ENCODE measurements at places on chromosomes 13 and 19.
A peak's percentile ranks its signal among the peaks of the same experiment; 100 is the strongest.

DNA sequence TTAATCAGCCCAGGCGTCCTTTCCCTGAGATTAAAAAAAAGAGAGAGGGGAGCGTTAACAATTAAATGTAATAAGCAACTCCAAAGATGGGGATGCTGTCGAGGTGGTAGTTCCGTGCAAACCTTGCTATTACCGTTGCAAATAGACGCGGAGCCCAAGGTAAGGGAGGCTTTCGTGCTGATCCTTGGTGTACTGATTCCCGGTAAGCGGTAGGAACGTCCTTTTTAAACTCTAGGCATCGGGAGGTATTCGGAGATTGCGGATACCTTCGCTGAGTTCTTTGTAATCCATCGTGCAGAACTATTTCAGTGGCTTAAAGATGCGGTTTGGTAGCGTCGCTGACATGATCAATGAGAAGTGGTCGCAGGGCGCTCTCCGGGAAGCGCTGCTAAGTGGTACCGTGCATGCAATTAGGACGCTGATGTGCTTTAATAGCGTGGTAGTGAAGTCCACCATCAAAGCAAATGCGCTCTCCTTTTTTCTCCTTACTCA, 3.1 kb downstream of the SLITRK5 start:
- DNase-seq: no peak

- DNase-seq: no peak
Observed at GRCh38 chr19:53904909-53905308, 4.2 kb upstream of the CACNG7 start.

DNA sequence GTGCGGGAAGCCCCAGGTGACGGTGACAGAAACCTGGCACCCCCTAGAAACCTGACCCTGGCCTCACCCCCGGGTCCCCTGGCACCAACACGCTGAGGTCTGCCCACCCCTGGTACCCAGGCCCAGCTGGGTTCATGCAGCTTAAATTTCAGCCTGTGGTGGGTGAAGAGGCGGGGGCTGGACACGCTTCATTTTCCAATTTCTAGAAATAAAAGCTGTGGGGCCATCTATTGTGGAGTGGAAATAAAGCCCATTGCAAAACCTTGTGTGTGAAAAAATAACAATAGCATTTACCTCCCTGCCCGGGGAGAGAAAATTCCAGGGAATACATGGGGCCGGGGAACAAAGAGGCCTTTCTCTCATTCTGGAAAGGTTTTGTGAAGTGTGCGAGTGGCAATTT, 7.5 kb upstream of the FUT5 start:
- no peak for DNase-seq

DNA sequence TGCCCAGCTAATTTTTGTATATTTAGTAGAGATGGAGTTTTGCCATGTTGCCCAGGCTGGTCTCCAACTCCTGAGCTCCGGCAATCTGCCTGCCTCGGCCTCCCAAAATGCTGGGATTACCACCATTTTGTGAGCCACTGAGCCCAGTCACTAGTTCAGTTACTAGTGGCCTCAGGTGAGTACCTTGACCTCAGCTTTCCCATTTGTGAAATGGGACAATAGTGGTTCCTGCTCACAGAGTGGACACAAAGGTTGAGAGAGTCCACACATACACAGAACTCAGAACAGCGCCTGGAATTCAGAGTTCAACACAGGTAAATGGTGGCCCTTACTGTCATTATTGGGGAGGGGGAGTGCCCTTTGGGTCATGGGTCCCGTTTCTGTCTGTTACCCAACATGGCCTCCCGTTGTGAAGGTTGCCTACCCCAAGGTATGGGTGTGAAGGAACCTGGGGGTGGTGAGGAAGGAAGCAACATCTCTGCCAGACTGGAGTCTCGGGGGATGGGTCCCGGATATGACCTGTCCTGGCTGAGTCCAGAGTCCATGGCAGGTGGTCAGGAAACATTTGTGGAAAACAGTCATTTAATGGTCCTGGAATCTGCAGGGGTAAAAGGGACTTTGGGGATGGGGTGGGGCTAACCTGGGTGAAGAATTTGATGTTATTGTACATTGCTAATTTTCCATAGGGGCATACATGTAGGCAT, 11.7 kb upstream of the IRGC start:
- DNase-seq: no peak

GRCh38 chr19:9909251-9909650, 27.1 kb downstream of the OLFM2 start:
- no peak for DNase-seq

GRCh38 chr13:50357586-50358118, 342.4 kb downstream of the KCNRG start:
- peak; percentile 32 for DNase-seq

DNA sequence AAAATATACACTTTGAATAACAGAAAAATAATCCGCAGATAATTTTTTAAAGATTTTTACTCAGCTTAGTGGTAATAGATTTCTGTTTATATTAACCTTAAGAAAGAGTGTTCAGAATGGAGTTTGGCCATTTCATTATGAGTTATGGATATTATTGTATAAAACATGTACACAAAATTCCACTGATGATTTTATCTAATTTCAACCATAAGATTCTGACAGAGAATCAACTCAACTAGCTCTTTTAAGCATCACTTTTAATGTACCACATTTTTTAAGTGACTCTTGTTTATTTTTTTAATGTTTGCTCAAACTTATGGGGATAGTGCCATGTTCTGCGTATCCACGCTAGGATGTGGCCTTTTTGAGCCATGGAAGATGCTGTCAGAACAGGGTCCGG, 75.7 kb downstream of the COL4A2 start:
- no peak for DNase-seq

DNA sequence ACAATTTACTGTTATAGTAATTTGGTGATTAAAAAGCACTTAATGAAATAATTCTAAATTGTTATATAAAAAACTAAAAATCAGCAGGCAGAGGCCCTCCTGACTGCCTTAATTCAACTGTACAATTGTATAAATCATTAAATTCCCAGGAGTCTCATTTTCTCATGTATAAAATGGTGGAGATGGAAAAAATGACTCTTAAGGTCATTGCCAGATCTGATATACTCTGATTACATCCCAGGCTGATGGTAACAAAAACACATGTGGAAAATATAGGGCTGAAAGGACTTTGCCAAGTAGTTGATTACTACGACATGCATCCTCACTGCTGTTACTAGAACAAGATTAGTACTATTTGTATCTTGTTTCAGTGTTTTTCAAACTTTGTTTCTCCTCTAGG, 1020.0 kb upstream of the SLC10A2 start:
- no peak for DNase-seq

DNA sequence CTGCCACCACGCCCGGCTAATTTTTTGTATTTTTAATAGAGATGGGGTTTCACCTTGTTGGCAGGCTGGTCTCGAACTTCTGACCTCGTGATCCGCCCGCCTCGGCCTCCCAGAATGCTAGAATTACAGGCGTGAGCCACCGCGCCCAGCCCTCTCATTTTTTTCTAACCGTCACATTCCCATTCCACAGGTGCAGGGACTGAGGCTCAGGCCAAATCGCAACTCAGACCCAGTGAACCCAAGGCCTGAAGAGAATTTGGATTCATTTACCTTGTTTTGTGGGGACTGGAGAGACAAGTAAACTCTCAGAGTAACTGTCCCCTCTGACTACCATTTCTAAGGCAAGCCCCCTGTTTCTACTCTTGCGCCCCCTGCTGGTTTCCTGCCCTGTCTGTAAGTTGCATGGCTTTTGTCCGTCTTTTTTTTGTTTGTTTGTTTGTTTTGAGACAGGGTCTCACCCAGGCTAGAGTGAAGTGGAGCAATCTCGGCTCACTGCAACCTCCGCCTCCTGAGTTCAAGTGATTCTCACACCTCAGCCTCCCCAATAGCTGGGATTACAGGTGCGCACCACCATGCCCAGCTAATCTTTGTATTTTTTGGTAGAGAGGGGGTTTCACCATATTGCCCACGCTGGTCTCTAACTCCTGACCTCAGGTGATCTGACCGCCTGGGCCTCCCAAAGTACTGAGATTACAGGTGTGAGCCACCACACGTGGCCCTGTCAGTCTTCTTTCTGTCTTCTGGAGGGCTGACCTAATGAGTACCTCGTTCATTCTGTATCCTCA, 2.3 kb upstream of the STRN4 start:
- DNase-seq: peak; percentile 62

DNA sequence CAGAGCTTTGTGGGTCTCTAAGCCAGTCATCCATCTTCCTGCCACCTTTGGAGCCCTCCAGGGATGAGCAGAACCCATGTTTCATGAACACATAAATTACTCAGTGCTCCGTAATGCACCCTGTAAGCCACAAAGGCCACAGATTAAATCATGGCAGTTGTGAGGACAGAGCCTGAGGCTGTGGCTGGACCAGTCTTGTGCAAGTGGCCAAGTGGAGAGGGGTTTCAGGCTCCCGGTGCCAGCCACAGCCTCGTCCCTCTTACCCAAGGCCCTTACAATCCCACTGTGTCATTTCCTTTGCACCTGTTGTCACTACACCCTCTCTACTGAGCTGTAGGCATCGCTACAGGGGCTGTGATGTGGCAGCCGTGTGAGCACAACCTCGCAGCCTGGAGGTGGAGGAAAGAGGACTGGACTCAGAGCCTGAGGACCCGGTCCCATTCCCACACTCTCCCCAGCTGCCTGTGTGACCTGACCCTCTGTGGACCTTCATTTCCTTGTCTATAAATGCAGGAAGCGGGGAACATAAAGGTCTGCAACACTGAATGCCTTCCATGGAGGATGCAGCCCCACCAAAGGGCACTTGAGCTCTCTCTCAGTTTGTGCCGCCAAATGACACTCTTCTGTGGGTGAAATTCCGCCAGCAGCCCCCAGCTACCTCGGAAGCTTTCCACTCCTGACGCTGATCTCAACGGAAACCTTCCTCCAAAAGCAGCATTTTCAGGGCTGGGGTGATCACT, 792.0 kb downstream of the UQCRFS1 start:
- no peak for DNase-seq

DNA sequence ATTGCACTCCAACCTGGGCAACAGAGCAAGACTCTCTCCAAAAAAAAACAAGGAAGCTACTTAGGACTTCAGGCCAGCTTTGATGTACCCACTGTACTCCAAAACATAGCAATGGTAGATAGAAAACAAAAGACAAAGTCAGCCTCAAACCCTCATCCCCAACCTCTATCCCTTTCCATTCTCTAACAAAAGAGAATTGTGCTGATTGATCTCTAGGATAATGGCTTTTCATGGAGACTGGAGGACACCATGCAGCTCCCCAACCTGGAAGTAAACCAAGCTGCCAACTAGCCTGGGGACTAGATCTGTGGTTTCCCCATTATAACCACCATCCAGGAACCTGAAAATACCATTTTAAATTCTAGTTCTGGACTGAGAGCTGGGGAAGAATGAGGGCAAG, 4.3 kb upstream of the ZDHHC20 start:
- DNase-seq: peak; percentile 35

GRCh38 chr13:97496511-97496910, 62.5 kb downstream of the RAP2A start:
- no peak for DNase-seq

DNA sequence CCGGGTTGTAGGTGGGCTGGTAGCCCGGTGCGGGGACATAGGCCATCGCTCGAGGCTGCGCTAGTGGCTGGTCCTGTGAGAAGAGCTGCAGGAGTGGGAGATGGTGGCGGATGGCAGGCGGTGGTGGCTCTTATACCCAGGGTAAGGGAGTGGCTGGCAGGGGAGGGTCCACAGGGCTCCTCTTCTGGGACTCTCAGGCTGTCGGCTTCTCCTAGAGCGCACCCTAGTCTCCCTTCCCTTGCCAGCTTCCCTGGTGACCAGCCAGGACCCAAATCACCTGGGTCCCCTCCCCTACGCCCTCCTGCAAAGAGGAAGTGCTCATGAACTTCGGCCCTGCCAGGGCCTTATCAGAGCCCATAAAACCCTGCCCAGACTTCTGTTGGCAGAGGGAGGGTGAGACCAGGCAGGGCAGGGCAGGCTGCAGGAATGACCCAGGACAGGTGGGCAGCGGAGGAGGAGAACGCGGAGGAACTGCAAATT, at the start of gene LGALS4:
LGALS4 (minus strand) TSS at position 105 of the 480 bp plus-strand sequence; CDS start at position 46, 59 bp downstream.
- no peak for DNase-seq

Measured in Ammon's horn (tissue), 1 donor.